ENCODE measurements at places on chromosomes 7 and 10.

DNA sequence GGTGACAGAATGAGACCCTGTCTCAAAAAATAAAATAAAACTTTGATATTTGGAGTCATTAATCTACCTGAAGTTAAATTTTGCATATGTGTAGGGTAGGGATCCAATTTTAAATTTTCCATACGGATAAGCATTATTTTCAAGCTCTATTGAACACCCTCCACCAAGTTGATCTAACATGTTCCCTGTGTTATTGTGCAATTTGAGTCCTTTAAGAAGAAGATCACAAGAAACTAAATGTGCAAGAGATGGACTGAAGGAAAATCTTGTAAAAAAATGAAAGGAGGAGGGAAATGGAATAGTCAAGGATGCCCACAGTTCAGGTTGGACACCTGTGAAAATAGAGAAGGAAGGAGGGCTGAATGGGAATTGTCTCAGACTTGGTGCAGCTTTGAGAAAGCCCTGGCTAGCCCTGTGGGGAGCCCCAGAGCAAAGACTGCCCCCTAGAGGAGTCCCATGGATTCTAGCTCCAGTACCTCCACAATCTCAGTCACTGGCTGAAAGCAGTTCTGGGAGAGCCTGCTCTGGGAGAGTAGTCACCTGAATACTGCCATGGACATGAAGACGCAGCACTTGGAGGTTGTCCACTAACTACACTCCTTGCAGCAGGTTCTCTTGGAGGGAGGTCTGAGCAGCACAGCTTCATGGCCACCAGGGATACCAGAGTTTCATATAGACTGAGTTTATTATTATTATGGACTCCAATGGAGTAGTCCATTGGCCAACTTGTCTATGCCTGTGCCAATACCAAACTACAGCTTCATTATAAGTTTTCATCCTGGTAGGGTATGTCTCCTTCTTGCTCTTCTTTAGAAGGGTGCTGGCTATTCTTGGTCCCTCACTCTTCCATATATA lies 5.7 kb upstream of the TIAL1 start:
- no peak for DNase-seq

DNA sequence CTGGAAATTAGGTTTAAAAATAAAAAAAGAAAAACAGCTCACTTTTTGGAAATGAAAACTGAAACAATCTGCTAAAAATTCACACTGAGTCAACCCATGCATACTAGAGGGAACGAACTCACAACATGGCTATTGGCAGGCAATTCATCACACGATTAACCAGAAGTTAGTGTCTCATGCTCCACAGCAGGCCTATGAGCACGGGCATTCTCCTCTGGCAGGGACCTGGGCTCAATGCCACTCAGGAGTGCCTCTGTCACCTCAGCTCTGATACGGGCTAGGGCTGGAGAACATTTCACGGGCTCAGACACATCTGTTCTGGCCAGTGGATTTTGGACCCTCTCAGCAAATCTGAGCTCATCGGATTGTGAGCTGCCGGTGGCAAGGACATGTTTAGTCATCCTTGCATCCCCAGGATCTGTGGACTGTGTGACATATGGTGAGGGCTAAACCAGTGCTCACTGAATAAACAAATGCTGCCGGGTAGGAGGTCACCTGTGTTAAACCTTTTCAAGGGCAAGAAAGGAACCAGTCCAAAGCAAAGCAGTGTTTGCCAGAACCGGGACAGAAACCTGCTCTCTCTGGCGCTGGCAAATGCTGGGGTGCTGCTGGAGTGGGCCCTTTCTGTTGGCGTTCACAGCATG lies 40.1 kb downstream of the POLR3A start:
- no peak for DNase-seq

- no peak for DNase-seq
These were observed 167.6 kb downstream of the AUTS2 start for GRCh38 chr7:69765879-69766278.

DNA sequence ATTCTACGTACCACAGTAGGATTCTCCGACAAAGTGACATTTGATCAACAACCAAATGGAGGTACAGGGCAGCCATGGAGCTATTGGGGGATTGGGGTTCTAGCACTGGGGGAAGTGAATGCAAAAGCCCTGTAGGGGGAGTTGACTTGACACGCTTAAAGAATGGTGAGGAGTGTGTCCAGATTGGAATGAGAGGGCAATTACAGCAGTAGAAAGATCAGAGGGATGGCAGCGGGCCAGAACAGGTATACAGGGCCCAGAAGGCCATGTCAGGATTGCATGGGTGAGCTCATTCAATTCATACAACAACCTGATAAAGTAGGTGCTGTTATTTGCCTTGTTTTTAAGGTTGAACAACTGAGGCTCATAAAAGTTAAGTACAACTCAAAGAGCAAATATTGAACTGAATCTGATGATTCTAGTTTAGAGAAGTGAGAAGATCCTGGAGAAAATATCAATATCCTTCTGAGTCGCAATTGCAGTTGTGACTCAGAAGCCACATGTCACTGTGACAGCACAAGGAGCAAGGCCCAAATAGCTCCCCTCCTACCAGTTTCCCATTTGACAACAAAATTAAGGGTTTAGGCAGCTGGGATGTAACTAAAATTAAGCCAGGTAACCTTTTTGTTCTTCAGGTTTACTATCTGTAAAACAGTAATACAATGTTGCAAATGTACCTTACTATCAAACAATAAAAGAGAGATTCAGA lies 28.0 kb upstream of the CTTNBP2 start:
- no peak for DNase-seq

- no peak for DNase-seq
These were observed 74.5 kb downstream of the VWDE start for GRCh38 chr7:12328888-12329770.

- no peak for DNase-seq
These were observed 143.9 kb downstream of the ETV1 start for GRCh38 chr7:13845601-13846000.

DNA sequence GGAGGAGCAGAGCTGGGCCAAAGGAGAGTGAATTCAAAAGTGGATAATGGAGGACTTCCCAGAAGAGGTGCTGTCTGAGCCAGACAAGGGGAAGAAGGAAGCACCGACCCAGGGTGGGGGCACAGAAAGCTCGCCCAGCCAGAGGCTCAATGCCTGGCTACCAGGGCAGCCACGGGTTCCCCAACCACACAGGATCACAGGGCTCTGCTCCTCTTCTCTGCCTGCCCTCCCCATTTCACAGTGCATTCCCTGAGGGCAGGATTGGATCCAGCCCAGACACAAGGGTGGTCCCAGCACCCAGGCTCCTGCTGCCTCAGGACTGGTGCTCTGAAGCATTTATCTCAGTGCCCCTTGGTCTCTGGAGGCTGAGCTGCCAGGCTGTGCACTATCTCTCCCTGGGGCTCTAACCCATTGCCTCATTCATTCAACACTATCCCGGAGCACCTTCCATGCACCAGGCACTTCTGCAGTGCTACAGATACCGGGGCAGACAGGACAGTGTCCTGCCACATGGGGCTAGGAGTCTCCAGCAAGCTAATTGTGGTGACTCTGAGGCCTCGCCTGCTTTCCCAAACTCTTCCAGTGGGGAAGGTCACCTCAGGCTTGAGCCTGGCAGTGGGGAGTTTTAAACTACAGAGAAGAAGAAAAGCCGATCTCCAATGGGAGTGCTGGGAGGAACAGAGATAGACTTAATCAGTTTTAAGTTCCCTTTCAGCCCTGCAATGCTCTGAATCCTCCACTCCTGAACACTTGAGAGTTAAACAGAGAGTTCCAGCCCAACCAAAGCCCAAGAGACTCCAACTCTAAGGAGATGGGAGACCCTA lies 201.8 kb upstream of the ZMIZ1 start:
- DNase-seq: no peak

DNA sequence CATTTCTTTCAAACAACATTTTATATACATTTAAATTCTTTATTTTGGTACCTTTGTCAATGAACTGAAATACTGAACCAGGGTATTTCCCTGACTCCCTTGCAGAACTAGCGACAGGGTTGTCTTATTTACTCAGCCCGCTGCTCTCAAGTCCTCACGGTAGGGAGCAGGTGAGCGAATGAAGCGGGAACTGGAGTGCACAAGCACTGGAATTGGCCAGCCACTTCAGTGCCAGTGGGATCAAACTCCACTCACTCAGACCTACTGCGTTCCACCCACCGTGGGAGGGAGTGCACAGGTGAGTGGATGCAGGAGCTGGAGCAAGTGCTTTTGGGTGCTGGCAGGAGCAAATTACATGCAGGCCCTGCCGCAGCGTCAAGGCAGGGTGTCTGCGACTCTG lies 28.1 kb upstream of the NEUROD6 start:
- DNase-seq: no peak

DNA sequence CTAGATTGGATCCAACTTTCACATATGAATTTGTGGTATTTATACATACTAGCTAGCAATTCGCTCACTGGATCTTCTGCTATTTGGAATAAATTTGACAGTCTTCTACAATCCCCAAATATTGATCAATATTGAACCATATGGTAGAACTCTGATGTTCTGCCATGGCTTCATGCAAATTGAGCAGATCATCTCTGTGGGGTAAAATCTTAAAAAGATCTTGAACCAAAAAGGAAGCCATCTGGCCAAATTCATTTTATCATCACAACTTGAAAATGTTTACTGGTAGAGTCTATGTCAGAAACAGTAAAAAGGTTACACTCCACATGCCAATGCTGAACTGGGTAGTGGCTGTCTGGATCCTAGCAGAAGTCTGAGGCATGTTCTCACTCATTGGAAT lies 80.0 kb downstream of the LHFPL3 start:
- no peak for DNase-seq

DNA sequence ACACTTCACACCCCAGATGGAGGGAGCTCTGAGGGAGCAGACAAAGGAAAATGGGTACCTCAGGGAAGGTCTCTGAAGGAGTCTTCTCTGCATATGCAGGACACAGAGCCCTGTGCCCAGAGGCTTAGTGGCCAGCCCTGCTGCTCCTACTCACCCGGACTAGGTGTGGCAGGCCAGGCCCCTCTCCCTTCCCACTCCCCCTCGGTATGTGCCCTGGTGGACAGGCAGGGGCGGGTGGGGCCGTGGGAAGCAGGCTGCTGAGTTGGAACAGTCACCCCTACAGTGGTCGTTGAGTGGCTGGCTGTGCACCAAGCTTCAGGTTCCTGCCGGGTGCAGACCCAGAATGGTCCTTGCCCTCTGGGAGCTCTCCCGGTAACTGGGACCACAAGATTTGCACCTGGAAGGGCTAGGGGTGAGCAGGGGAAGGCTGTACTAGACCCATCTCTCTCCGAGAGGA lies 68.6 kb downstream of the ZMIZ1 start:
- no peak for DNase-seq

DNA sequence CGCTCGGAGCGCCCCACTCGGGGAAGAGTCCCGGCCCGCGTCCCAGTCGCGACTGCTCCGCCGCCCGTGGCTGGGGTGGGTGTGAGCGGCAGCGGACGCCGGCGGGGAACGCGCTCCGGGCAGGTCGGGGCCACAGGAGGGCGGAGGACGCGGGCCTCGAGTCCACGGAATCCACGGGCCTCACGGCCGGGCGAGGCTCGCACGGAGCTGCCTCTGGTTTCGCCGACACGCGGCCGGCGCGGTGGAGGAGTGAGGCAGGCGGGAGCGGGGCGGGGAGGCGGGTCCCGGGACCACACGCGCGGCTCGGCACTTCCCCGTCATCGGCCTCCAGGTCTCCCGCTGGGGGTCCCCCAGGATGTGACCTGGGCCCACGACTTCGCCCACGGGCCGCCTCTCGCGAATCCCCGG lies 533 bp upstream of the NKX6-2 start:
- no peak for DNase-seq

- no peak for DNase-seq
These were observed 8.2 kb upstream of the SVIL start for GRCh38 chr10:29642990-29643389.

DNA sequence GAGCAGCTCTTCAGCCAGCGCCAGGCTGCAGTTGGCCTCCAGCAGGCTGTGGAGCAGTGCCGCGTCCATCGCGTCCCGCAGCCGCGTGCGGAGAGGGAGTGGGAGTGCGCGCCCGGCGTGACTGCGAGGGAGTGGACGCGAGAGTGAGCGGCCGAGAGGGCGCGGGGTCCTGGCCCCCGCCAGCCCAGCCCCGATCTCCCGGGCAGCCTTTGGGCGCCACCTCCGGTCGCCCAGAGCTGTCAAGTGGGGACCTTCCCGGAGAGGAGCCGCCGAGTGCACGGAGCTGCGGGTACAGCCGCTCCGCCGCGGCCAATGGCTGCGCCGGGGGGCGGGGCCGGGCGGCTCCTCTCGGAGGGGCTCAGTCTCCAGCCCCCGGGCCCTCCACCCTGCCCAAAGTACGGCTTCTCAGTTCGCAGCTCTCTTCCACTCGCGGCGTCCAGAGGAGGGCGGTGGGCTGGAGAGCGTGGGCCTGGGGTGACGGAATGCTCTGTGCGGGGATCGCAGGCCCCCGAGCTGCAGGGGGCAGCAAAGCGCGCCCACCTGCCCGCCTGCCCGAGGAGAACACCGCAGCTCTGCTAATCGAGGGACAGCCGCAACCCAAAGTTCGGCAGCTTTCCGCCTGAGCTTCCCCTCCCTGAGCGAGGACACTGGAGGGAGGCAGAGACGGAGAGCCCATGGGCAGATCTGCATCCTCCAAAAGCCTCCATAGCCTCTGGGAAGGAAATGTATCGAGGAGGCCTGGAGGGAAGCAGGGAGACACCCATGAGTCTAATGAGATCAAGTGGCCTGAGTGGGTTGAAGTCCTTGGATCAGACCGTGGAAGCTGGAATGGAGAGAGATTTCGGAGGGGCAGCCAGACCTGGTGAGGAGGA lies at the start of gene CRHR2:
Gene CRHR2, minus strand, starts transcription at position 245 of the 872 bp plus-strand sequence. Its CDS starts 176 bp downstream, at position 69.
- DNase-seq: no peak

GRCh38 chr10:110409488-110409887 lies 88.2 kb upstream of the DUSP5 start:
- DNase-seq: no peak

DNA sequence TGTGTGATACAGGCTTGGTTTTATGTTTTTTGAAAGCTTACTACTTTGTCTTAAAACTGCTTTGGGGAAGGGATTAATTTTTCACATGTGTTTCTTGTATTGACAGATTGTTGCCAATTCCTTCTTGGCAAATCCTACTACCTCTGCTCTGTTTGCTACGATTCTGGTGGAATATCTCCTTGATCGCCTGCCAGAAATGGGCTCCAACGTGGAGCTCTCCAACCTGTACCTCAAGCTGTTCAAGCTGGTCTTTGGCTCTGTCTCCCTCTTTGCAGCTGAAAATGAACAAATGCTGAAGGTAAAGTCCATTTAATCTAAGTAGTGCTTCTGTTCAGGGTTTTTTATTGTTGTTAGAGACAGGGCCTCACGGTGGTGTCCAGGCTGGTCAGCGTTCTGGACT lies 33.6 kb downstream of the TRRAP start:
- DNase-seq: no peak

- DNase-seq: no peak
These were observed 25.2 kb downstream of the ASZ1 start for GRCh38 chr7:117402109-117402508.

GRCh38 chr10:58969576-58969975 lies 206.9 kb upstream of the PHYHIPL start:
- DNase-seq: no peak
